ENCODE measurements at places on chromosomes 12 and 14. TPM values are rescaled to one million over a fixed set of nuclear protein-coding genes. Genes with fewer than 3 reads are reported as not detected.

The ZBTB25 gene
- total RNA-seq: 1.9 TPM

The GALNT8 gene
- total RNA-seq: not detected

The STX2 gene
- 31.8 TPM for total RNA-seq

The RHOJ gene
- total RNA-seq: 40.3 TPM

The TPPP2 gene
- total RNA-seq: not detected

The P2RX2 gene
- total RNA-seq: not detected

The BORCS5 gene
- 9.7 TPM for total RNA-seq

The WDHD1 gene
- total RNA-seq: 19.0 TPM

The RFX4 gene
- not detected for total RNA-seq

The VRK1 gene
- 71.5 TPM for total RNA-seq

The EID3 gene
- total RNA-seq: 1.9 TPM

The RAB21 gene
- total RNA-seq: 28.9 TPM

The DNAJC22 gene
- total RNA-seq: 1.3 TPM

The CMKLR1 gene
- total RNA-seq: not detected

The HOXC12 gene
- not detected for total RNA-seq

The SERPINA3 gene
- total RNA-seq: 0.61 TPM

The TAS2R7 gene
- not detected for total RNA-seq

The PRH1 gene
- 12.6 TPM for total RNA-seq

The PAPLN gene
- total RNA-seq: 0.65 TPM

The P2RX7 gene
- total RNA-seq: 0.65 TPM

The PPP1R1A gene
- total RNA-seq: not detected

The SYNDIG1L gene
- total RNA-seq: not detected

The MFAP5 gene
- not detected for total RNA-seq

The DNAI7 gene
- total RNA-seq: not detected

The CTSG gene
- not detected for total RNA-seq

The CLEC2A gene
- total RNA-seq: not detected

The OR4Q3 gene
- total RNA-seq: not detected

The PTPRR gene
- 2.0 TPM for total RNA-seq

The OR6C2 gene
- not detected for total RNA-seq

The KCNMB4 gene
- 3.9 TPM for total RNA-seq

The POTEM gene
- not detected for total RNA-seq
